Stimulated activated CD8-positive, alpha-beta memory T cell treated with anti-CD3 and anti-CD28 coated beads, Interleukin-15, amount 100 ng/mL, for 24 hours (primary cell): ENCODE measurements at places on chromosomes 5 and 9.

DNA sequence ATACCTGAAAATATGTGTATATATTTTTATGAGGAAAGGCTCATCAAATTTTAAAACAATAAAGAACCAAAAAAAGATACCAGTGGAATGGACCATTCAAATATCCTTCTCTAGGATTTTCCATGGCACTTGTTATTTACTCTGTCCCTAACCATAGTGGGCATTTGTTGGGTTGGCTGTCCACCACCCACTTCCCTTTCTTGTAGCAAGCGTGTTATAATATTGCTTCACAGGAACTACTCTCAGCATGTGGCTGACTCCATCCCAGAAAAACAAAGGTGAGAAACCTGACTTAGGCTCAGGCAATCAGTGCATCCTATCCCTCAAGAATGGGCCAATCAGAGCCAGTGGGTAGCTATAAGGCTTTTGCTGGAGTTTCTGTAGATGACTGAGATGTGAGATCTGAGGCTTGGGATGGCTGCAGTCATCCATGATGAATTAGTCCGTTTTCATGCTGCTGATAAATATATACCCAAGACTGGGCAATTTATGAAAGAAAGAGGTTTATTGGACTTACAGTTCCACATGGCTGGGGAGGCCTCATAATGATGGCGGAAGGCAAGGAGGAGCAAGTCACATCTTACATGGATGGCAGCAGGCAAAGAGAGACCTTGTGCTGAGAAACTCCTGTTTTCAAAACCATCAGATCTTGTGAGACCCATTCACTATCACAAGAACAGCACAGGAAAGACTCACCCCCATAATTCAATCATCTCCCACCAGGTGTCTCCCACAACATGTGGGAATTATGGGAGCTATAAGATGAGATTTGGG, 17.2 kb downstream of the C5orf63 start:
- DNase-seq = no peak

- no peak for DNase-seq
Observed at GRCh38 chr5:169893571-169893970, 86.7 kb downstream of the INSYN2B start.

DNA sequence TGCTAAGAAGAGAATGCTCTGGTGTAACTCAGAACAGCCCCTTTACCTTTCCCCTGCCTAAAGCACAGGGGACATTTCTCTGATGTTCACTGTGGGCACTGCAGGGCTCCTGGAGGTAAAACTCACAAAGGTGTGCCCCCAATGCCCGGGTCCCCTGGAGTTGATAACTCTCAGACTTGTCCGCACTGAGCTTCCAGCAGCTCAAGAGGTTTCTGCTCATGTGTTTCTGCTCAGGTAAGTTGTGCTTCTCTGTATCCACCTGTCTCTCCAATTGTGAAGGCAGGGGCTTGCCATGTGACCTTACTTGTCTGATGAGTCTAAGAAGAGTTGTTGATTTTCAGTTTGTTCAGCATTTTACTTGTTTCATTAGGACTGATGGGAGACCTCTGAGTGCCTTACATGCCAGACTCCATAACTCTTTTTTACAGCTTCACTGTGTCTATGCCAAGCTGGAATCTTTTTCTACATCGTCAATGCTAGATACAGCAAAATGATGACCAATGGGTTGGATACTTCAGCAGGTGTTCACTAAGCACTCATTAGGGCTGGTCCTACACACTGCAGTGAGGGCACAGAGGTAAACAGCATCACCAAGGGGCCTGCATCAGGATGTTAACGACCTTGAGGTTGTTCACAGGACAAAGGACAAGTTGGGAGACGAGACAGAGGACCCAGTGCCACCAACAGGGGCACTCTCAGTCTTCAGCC, 56.4 kb downstream of the MRPL36 start:
- DNase-seq = no peak

- DNase-seq = peak; percentile 39
Observed at GRCh38 chr9:96686638-96687335, 31.7 kb upstream of the PRXL2C start.

- DNase-seq = no peak
Observed at GRCh38 chr9:127633216-127633862, 21.3 kb downstream of the STXBP1 start.

DNA sequence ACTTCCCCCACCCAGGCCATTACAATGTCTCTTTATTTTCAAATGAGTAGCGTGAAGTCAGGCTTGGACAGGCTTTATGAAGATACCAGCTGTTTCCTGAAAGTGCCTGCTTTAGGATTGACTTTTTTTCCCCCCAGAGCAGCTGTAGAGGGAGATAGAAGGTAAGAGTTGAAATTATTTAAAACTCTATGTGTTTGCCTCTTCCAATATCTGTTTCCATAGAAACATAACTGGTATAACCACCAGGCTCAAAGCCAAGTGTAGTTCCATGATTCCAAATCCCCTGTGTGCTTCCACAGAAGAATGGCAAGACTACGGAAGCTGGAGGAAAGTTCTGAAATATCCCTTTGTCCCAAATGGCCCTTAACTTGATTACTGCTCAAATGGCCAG, 87.4 kb upstream of the TBC1D2 start:
- no peak for DNase-seq

- DNase-seq = no peak
Observed at GRCh38 chr9:97659771-97660170, 26.1 kb downstream of the NCBP1 start.

DNA sequence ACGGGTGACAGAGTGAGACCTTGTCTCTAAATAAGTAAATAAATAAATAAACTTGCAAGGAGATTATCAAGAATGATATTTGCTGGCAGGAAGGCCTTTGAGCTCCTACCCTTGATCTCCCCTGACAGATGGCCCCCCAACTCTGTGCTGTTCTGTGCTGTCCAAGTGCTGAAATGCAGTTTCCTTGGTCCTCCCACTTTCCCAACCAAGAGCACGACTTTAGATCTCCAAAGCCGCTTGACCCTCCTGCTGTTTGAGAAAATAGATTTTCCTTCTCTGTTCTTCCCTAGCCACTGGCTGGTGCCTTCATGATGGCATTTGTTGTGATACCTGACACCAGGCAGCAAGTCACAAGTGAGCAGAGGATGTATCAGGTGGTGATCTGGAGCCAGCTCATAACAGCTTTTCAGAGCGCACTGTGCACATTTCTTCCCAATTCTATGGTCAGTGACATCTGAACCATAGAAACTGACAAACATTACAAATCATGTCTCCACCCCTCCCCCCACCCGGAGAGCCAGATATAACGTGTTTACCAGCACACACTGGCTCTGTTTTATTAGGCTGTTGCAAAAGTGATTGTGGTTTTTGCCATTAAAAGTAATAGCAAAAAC, 80.0 kb upstream of the PUM3 start:
- no peak for DNase-seq

- no peak for DNase-seq
Observed at GRCh38 chr5:116912221-116912620, 337.6 kb upstream of the SEMA6A start.

- DNase-seq = no peak
Observed at GRCh38 chr5:73301208-73301901, 128.4 kb downstream of the TMEM174 start.

DNA sequence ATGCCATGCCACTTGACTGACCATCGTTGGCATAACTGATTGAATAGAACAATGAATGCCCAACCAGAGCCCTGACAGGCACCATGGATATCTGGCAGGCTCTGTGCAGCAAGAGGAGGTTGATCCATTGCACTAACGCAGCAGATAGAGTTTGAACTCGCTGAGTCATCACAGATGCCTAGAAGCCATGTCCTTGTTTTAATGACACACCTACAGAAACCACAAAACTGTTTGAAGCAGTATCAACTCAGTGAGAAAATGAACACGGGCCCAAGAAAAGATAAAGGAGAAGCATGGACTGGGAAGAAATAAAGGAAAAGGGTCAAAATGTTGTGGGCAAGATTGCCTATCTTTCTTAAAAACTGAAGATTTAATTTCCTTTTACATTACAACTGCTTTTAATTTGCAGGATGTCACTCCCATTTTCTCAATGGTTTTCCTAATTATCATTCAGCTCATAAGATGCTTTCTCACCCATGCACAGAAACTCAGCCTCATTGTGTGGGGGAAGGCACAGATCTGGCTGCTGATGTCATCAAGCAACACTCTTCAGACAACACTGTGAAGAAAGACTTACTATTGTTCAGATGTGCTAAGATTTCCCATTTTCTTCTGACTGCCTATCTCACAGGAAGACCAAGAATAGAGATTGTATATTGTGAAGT, 129.0 kb downstream of the PIK3R1 start:
- DNase-seq = no peak

GRCh38 chr5:97162045-97162444, 19.6 kb upstream of the LIX1 start:
- DNase-seq = no peak

DNA sequence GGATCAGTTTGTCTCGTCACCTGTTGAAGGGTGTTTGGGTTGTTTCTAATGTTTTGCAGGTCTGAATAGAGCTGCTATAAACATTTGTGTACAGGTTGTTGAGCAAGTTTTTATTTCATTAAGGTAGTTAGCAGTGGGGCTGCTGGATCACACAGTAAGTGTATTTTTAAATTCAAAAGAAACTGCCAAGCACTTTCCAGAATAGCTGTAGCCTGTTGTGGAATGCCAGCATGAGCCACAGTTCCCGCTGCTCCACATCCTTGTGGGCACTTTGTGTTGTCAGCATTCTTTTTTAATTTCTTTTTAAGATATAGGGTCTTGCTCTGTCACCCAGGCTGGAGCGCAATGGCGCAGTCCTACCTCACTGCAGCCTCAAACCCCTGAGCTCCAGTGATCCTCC, 14.5 kb downstream of the FBXW5 start:
- no peak for DNase-seq

- no peak for DNase-seq
Observed at GRCh38 chr9:109258481-109259302, 62.2 kb downstream of the EPB41L4B start.

GRCh38 chr9:137069508-137070091, 757 bp downstream of the SAPCD2 start:
- no peak for DNase-seq

DNA sequence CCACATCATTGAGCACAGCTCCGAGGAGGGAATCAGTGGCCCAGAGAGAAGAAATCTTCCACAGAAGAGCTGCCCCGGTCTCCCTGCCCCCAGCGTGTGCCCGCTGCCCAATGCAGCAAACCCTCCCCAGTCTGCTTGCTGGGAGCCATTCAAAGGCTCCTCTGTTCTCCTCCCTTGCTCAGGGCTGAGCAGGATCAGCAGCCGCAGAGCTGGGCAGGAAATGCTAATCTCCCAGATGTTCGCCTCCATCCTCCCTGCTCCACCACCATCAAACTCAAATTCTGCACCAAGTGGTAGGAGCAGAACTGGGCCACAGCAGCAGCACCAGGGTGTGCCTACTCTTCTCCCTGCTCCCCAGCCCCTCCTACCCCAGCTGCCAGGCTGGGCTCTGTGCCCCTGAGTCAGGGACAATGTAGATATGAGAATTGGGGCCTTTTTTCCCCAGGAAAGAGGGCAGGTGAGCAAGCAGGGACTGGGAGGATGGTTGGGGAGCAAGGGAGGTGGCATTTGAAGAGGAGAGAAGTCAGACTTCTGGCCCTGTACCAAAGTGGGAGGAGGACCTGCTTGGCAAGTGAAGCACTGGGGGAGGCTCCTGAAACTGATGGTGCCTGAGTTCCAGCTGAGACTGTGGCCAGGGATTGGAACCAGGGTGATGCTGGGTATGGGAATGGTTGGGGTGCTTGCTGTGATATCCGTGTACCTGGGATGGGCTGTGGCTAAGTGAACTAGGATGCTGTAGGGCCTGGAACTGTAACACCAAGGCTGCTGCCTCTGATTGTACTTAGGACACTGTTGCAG, 1.9 kb upstream of the PCDH1 start:
- DNase-seq = no peak

GRCh38 chr5:156051972-156052371, 275.0 kb upstream of the SGCD start:
- no peak for DNase-seq

- DNase-seq = no peak
Observed at GRCh38 chr5:116842514-116842961, 267.9 kb upstream of the SEMA6A start.

DNA sequence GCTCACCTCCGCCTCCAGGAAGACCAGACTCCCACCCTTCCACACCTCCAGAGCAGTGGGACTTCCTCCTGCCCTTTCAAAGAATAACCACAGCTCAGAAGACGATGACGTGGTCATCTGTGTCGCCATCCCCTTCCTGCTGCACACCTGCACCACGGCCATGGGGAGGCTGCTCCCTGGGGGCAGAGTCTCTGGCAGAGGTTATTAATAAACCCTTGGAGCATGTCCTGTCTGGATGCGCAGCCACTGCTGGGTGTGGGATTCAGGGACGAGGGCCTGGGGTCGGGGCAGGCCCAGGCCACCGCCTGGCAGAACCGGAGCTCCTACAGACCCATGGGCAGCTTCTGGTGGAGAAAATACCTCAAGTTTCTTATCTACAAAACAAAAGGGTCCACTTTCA, 5.0 kb downstream of the PAEP start:
- DNase-seq = no peak

- DNase-seq = no peak
Observed at GRCh38 chr5:73263001-73263710, 90.2 kb downstream of the TMEM174 start.

DNA sequence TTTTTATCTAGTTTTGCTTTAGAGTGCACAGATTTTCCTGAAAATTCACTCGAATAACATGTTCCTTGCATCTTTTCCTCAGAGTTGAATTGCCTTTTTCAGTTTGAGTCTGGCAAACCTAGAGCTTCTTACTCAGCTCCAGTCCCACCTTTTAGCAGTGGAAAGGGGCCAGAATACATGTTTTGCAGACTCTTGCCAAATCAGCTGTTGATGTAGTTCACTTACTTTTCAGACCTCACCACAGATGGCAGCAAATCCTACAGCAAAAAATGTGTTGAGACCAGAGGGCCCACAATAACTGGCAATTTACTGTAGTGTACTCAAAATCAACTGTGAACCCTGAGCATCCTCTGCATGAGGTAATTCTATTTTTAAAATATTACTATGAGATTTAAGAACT, 545.2 kb upstream of the ACO1 start:
- no peak for DNase-seq

DNA sequence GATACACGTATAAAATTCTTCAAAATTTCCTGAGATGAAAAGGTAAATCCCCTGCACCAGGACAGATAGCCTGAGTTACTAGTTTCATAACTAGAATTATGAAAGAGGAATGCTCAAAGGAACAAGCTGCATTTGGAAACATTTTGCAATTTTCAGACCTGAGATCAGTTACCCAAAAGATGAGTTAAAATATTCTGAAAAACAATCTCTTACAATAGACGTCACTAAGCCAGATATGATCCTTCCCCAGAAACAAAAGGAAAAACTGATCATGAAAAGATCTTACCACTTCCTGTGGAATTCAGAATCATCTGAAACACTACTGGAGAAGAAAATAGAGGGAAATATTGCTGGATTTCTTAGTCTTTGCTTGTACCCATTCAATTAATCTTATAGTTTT, 204.7 kb downstream of the ARRDC3 start:
- no peak for DNase-seq

DNA sequence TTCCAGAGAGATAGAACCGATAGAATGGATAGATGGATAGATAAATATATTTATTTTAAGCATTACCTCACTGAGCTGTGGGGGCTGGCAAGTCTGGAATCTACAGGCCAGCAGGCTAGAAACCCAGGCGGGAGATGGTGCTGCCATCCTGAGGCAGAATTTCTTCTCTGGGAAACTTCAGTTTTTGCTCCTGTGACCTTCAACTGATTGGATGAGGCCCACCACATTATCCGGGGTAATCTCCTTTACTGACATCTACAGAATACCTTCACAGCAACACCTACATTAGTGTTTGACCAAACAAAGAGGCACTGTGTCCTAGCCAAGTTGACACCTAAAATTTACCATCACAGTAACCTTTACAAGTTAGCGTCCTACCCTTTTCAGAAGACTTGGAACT, 29.2 kb upstream of the TENT4A start:
- DNase-seq = no peak
